KG1 (cell line): ENCODE measurements at places on chromosomes 5 and 9.

- DNase-seq: no peak
Observed at GRCh38 chr9:21605489-21605931, 123.4 kb upstream of the IFNE start.

GRCh38 chr5:124704594-124705284, 41.7 kb downstream of the ZNF608 start:
- DNase-seq: no peak

DNA sequence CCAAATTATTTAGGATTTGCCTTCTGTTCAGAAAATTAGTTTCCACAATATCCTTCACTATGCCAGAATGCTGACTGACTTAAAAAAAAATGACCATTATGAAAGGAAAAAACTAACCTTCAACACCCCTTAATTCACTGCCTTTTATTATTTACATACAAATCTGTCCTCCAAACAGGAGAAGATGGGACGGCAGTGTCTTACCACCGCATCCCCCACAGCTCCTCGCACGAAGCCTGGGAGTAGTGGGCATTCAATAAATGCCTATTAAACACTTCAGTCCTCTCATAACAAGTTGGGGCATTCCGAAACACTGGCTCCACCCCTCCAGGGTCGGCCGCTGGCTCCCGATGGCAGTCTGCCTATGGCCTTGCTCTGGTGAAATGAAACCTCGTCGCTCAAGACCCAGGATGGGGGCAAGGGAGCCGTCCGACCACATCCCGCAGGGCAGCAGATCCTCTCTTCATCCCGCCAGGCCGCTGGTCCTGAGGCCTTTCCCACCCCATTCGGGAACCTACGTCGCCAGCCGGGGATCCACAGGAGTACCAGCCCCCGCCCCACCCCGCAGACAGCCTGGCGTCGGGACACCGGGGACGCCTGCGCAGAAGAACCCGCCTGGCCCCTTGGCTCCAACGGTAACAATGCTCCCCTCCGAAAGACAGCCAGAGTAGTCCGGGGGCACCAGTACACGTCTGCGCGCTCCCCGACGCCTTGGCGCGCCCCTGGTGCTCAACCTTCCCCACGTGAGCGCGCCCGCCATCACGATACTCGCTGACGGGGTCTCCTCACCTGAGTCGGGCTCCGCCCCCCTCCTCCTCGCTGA, 613 bp downstream of the ZBTB5 start:
- DNase-seq: peak; percentile 93

DNA sequence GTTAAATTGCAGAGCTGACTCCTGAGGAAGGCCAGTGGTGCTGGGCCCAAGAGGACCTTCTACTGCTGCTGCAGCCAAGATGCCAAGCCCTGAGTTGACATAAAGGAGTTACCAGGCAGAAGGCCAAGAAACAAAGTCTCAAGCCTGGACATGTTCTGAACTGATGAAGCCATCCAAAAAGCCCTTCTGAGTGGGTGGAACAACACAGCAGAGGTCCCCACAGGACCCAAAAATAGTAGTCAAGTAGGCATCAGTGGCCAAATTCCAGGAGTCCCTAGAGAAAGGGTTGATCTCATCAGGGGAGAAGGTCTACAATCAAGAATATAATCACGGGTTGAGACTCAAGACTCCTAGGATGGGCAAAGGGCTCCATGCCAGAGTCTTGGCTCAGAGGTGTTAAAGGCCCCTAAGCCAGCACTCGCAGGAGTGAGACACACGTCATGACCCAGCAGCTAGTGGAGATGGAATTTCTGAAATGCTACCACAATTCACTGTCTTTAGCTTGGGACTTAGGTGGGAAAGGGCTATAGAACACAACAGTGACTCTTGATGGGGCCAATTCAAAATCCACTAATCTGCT, 119.7 kb downstream of the FANCC start:
- DNase-seq: no peak

DNA sequence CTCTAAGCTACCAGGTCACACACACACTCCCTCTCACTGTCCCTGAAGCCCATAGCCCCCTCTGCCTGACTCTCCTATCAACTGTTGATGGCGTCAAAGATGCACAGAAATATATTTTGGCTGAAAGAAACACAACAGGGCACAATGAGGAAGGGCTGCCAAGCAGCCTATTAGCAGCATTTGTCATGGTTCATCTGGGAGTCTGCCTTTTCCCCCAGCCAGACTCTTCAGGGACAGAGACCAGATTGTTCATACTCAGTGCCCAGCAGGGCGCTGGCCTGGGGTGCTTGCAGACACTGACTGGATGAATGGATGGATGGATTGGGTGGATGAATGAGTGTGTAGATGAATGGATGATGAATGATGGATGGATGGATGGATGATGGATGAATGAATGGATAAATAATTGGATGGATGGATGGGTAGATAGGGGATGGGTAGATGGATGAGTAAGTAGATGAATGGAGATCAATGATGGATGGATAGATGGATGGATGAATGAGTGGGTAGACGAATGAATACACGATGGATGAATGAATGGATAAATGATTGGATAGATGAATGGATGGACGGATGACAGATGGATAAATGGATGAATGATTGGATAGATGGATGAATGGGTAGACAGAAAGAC, 90.5 kb downstream of the ADAMTS2 start:
- DNase-seq: no peak

- DNase-seq: no peak
Observed at GRCh38 chr5:58961631-58962280, 378.9 kb downstream of the RAB3C start.

- DNase-seq: no peak
Observed at GRCh38 chr9:38216572-38216971, 147.5 kb upstream of the SHB start.

DNA sequence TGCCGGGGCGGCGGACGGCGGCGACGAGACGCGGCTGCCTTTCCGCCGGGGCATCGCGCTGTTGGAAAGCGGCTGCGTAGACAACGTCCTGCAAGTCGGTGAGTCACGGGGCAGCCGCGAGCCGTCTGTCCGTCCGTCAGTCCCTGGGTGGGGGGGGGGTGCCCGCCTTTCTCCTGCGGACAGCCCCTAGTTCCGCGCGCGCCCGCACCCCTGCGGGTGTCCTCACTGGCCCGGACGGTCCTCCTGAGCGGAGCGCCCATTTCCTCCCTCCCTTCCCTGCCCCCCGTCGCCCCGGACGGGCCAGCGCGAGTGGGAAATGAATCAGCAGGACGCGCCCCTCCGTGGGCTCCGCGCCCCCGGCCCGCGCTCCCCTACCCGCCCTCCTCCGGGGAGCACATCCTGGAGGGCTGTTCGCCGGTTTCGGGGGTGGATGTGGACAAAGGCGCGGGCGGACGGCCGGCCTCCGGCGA, 828 bp downstream of the ZSWIM6 start:
- no peak for DNase-seq

DNA sequence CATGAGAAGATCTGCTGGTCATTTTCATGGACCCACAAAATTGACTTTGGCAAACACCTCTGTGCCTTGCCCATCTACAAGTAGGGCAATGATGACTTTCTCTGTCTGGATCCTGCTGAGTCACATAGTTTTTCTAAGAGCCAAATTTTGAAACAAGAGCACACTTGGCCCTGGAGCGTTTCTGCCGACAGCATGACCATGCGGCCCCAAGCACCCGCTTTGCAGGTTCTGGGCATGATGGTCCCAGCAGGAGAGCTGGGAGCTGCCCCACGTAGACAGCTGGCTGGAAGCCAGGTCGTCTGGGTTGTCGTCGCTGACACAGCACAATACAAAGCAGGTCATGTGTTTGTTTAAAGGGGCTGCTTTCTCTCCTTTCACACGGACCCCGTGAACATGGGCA, 159.8 kb downstream of the SYK start:
- DNase-seq: no peak

DNA sequence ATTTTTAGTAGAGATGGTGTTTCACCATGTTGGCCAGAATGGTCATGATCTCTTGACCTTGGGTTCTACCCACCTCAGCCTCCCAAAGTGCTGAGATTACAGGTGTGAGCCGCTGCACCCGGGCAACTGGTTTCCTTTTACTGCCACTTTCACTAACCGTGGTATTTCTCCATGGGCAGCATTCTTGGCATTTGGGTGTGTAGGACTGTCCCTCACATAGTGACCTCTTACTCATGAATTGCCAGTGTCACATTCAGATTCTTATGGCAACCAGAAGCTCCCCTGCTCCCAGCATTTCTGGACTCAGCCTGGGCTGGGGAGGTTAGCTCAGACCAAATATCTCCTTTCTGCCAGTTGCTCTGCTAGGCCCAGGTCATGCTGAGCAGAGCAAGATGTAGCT, 50.1 kb downstream of the FOXI1 start:
- no peak for DNase-seq

DNA sequence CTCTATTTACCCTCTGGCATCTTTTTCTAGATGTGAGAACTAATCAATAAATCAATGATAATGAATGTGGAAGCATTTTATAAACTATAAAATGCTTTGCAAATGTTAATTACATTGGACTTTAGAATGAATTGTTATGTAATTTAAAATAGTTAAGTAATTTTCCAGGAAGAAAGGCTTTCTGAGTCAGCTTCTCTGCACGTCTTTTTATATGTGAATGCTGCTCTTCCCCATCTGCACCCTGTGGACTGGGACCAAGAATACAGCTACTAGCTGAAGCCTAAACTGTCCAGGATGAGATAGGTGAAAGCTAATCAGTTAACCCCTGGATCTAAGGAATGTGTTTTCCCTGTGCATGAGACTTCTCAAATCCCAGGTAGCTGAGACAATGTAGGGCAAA, 292.9 kb downstream of the NR3C1 start:
- no peak for DNase-seq

GRCh38 chr5:135313405-135313804, 85.6 kb downstream of the MACROH2A1 start:
- no peak for DNase-seq
